GM12878 (cell line): ENCODE measurements at places on chromosomes 13 and 19. TPM values are rescaled to one million over a fixed set of nuclear protein-coding genes. Genes with fewer than 3 reads are reported as not detected.

DHPS gene
- 81.8 and 86.3 TPM in 2 replicates for polyA plus RNA-seq

GRCh38 chr19:50215820-50216219, 12.4 kb downstream of the MYH14 start:
- no peaks in the 10 kb centered on the region for H3K27me3 ChIP-seq
- no peaks in the 10 kb centered on the region for H3K4me1 ChIP-seq
- DNase-seq = no peak

- no peak for DNase-seq
- no peaks in the 10 kb centered on the region for H3K4me1 ChIP-seq
- no peak overlapping the region for H3K4me3 ChIP-seq
- no peak overlapping the region for H3K27ac ChIP-seq
- no peaks in the 10 kb centered on the region for H3K27me3 ChIP-seq
- H3K36me3 ChIP-seq = peaks cover 7% of the 10 kb centered on the region
Measured at GRCh38 chr19:5048727-5049553, 80.0 kb downstream of the KDM4B start.

GRCh38 chr13:101522607-101523006, 70.1 kb downstream of the ITGBL1 start:
- no peak overlapping the region for H3K4me3 ChIP-seq
- H3K36me3 ChIP-seq = no peaks in the 10 kb centered on the region
- no peaks in the 10 kb centered on the region for H3K27me3 ChIP-seq
- no peaks in the 10 kb centered on the region for H3K4me1 ChIP-seq
- no peak for DNase-seq

DNA sequence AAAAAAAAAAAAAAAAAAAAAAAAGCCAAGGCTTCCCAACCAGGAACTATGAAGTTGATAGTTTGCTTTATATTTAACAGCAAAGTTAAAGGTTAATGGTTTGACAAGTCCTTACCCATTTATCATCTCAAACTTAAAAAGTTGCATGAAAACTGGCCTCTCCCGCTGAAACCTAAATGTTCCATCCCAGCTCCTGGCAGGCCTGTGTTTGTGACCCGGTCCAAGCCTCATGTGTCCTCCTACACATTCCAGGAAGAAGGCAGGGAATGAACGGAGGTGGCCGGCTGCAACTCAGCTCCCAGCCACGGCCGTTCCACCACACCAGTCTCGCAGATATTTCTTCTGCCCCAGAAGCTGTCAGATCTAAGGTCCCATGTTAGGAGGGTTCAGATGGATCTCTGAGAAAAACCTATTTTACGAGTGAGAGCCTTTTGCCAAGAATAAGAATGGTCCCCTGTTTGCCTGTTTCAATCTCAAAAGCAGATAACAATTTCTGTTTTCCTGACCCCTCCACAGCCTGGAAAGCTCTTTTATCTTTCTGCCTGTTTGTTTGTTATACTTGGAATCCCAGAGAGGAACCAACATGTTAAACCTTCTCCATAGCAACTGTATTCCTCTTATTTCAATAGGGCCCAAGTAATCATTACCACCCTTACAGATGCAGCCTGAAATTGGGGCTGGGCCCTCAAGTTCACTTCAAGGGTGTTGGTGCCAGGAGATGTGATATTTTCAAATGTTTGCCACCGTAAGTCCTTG, 56.5 kb downstream of the KCTD12 start:
- H3K36me3 ChIP-seq = no peaks in the 10 kb centered on the region
- no peaks in the 10 kb centered on the region; the same call in 1 of the 2 replicates for H3K27me3 ChIP-seq
- DNase-seq = no peak
- H3K4me3 ChIP-seq = no peak overlapping the region

DNA sequence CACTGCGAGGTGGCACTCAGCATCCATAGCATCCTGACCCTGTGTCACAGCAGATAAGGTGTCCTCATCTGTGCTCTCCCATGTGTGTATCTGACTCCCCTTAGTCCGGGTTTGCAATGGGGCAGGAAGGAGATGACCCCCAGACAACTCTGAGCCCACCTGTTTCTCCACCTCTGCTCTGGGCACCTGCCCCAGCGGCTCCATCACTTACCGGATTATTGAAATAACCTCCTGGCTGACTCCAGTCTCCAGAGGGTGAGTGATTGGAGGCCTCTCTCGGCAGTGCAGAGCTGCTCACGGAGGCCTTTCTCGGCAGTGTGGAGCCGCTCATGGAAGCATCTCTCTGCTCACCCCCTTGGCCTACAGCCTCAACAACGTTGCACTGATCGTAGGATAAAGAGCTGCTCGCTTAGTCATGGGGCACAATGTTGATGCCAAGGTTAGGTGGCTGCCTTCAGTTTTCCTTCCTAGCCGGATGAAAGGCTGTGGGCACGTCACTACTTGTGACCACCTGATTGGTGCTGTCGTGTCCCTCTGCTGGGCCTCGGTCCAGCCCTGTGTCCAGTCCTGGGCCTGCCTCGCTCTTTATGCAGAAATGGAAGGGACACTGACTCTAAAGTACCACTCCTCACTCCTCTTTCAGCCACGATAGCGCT, 67.6 kb downstream of the TEX29 start:
- H3K4me1 ChIP-seq = no peaks in the 10 kb centered on the region
- H3K36me3 ChIP-seq = no peaks in the 10 kb centered on the region
- H3K27ac ChIP-seq = no peak overlapping the region
- no peaks in the 10 kb centered on the region for H3K27me3 ChIP-seq
- DNase-seq = no peak

DNA sequence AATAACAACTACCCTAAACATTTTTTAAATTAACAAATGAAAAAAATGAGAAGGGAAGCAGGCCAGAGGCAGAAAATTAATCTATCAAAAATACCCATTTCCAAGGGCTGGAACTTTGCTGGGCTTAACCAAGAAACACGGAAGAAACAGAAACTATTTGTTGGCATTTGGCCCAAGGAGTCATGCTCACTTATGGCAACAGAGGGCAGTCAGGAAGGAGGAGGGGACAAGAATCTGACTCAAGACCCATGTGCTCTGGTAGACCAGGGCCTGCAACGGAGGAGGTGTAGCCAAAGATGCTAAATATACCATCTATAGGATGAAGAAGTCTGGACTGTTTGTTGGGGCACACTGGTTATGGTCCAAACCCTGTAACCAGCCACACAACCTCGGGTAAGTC, 496.7 kb downstream of the COG6 start:
- H3K4me3 ChIP-seq = no peak overlapping the region
- H3K27ac ChIP-seq = no peak overlapping the region
- no peak for DNase-seq
- H3K4me1 ChIP-seq = no peaks in the 10 kb centered on the region
- H3K27me3 ChIP-seq = no peaks in the 10 kb centered on the region

DNA sequence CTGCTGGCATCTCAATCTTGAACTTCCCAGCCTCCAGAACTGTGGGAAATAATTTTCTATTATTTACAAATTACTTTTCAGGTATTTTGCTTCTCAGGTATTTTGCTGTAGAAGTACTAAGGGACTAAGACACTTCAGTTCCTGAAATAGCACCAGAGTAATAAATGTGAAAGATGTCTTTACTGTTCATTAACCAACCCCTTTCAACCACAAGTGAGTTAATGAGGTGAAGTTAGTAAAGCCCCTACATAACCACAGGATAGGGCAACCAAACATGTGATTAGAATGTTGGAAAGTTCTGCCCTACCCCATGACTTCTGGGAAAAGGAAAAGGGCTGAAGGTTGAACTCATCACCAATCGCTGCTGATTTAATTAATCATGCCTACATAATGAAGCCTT, 2.7 kb upstream of the ZNF345 start:
- peak; percentile 30 for DNase-seq
- H3K27me3 ChIP-seq = no peaks in the 10 kb centered on the region
- H3K4me3 ChIP-seq = no peak overlapping the region
- peaks cover 4% of the 10 kb centered on the region; the same call in 1 of the 2 replicates for H3K4me1 ChIP-seq
- H3K36me3 ChIP-seq = no peaks in the 10 kb centered on the region

GRCh38 chr19:34675250-34675649, 1.7 kb downstream of the SCGB2B2 start:
- no peak overlapping the region for H3K27ac ChIP-seq
- H3K4me3 ChIP-seq = no peak overlapping the region
- H3K36me3 ChIP-seq = peaks cover 10% of the 10 kb centered on the region; the same call in 1 of the 2 replicates
- no peaks in the 10 kb centered on the region for H3K27me3 ChIP-seq
- H3K4me1 ChIP-seq = peaks cover 10% of the 10 kb centered on the region

- peak overlapping the region; percentile 71 for H3K4me3 ChIP-seq
- peaks cover 14% of the 10 kb centered on the region; the same call in 1 of the 2 replicates for H3K36me3 ChIP-seq
- H3K27me3 ChIP-seq = no peaks in the 10 kb centered on the region
- H3K4me1 ChIP-seq = peaks cover 55% of the 10 kb centered on the region
- peak; percentile 90 for DNase-seq
Measured at GRCh38 chr19:4369109-4369887, 25.9 kb downstream of the MPND start.

DNA sequence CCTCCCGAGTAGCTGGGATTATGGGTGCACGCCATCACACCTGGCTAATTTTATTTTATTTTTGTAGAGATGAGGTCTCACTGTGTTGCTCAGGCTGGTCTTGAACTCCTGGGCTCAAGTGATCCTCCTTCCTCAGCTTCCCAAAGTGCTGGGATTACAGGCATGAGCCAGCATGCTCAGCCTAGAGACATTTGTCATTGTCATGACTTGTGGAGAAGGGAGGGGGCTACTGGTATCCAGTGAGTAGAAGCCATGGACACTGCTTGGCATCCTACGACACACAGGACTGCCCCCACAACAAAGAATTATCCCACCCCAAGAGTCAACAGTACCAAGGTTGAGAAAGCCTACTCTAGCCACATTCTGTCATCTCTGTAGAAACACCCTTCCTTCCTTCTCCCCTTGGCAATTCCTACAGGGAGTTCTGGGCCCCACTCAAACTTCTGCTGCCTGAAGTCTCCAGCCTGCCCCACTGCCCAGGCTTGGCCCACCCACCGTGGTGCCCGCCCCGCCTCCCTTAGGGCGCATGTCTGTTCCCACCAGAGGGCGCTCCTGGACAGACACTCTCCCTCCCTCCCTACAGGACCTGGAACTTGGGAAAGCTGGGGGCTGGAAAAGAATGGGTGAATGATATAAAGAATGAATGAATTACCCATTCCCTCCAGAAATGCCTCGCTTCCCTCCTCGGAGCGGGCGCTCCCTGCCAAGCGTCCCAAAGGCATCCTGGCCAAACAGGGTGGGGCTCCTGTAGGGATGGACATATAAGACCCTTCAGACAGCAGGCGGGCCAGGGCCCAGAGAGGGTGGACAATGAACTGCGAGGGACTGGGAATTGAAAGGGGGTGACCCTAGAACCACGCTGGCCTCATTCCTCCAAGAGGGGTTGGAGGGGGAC, 5.5 kb upstream of the EMP3 start:
- H3K4me3 ChIP-seq = no peak overlapping the region
- no peaks in the 10 kb centered on the region for H3K36me3 ChIP-seq
- no peaks in the 10 kb centered on the region for H3K27me3 ChIP-seq
- H3K4me1 ChIP-seq = peaks cover 24% of the 10 kb centered on the region
- H3K27ac ChIP-seq = no peak overlapping the region

DNA sequence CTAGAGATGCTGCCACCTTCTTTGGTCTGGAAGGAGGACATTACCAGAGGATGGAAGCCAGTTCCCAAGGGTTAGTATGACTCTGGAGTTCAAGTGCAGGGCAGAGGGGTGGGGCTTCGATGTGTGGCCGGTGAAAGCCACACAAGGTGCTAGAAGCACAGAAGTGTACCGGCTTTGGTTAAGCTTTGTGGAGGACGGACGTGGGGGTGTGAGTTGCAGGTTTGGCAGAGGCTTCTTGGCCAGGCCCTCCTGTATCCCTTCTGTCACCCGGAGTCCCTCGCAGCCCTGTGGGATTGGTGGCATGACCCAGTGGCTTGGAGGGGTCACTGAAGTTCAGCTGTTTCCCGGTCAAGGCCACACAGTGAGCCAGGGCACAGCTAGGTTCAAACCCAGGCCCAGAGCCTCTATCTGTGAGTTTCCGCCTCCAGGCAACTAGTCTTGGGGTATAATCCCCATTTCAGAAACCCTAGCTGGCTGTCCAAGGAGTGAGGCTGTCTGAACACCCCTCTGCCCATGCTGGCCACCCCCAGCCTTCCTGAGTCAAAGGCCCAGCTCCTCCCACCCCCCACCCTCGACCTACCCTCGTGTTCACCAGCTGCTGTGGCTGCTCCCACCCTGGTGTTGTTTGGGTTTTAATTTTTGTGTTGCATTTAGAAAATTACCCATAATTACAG, 4.6 kb upstream of the SSBP4 start:
- no peaks in the 10 kb centered on the region for H3K36me3 ChIP-seq
- H3K27me3 ChIP-seq = no peaks in the 10 kb centered on the region
- no peak for DNase-seq

DNA sequence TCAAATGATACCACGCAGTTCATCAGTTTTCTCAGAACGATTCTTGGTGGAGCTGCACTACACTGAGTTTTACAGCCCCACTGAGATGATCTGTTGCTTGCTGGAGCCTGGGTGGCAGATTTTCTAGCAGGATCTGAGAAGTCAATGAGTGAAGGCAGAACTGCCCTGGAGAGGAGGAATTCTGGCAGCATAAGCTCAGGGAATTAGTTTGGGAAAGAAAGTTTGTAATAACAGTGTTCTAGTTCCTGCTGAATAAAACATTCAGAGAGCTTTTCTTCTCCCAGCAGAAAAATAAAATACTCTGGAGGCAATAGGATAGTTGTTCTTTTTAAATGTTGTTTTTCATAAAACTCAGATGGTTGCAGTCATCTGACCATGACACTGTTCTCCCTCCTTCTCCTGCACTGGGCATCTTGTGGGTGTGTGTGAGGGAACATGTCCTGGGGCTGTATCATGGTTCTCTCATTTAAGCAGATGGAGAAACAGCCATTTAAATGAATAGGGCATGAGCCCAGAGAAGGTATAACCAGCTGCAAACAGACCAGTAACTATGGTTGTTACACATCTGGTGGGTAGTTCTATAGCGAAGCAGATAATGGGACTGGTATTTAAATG, 29.6 kb downstream of the OLFM4 start:
- H3K27ac ChIP-seq = no peak overlapping the region
- no peaks in the 10 kb centered on the region for H3K36me3 ChIP-seq
- H3K4me1 ChIP-seq = no peaks in the 10 kb centered on the region
- no peaks in the 10 kb centered on the region for H3K27me3 ChIP-seq
- no peak for DNase-seq
